Lower lobe of right lung (tissue), 2 donors: ENCODE measurements at places on chromosomes 12 and 14.

DNA sequence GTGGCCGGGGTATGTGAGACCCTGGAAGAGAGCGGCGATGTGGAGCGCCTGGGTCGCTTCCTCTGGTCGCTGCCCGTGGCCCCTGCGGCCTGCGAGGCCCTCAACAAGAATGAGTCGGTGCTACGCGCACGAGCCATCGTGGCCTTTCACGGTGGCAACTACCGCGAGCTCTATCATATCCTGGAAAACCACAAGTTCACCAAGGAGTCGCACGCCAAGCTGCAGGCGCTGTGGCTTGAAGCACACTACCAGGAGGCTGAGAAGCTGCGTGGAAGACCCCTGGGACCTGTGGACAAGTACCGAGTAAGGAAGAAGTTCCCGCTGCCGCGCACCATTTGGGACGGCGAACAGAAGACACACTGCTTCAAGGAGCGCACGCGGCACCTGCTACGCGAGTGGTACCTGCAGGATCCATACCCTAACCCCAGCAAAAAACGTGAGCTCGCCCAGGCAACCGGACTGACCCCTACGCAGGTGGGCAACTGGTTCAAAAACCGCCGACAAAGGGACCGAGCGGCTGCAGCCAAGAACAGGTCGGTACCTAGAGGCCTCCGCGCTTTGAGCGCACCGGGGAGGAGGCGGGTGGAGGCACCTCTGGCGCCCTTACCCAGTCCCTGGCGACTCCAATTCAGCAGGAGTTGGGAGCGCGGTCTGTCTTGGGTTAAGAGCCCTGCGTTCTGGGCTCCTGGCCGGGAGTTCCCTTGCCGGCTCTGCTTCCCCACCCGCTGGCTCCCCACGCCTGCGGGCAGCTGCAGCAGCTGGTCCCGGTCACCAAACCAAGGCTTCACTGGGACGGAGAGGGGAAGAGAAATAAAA, 700 bp downstream of the SIX6 start:
- DNase-seq, result no peak

DNA sequence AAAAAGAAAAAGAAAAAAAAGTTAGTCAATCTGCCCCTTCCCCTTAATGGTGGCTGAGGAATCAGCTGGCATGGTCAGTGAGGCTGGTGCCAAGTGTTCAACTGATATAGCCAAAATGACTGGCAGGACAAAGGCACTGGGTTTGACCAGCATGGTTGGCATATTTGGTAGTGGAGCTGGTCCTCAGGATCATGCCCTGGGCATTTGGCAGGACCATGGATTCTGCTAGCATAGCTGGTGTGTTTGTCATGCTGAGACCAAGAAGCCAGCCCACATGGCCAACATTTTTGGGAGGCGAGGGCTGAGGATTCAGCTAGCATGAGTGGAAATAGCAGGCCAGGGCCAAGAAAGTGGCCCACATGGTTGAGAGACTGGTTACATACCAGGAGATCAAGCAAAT, 136.5 kb downstream of the FBXL14 start:
- DNase-seq, result no peak

GRCh38 chr14:35351897-35352273, 52.7 kb downstream of the NFKBIA start:
- peak; percentile 24 for DNase-seq

DNA sequence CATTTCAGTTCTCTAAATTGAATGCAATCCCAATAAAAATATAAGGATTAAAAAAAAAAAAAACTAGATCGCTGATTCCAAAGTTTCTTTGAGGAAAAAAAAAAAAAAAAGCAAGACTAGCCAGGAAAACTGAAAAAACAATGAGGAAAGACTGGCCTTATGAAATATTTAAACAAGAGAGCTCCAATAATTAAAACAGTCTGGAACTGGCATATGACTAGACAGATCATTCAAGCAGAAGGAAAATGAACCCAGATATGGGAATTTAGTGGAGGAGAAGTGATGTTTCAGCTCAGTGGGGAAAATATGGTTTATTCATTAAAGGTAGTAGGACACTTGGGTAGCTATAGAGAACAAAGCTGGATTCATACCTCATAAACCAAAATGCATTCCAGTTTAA, 42.0 kb upstream of the TBC1D15 start:
- no peak for DNase-seq

- DNase-seq, result no peak
These were observed 61.8 kb upstream of the PTPRQ start for GRCh38 chr12:80382254-80382653.
